Astrocyte of the cerebellum (primary cell): ENCODE measurements at places on chromosomes 2 and 18.

GRCh38 chr2:100241236-100241635, 81.1 kb downstream of the LONRF2 start:
- no peak for DNase-seq

DNA sequence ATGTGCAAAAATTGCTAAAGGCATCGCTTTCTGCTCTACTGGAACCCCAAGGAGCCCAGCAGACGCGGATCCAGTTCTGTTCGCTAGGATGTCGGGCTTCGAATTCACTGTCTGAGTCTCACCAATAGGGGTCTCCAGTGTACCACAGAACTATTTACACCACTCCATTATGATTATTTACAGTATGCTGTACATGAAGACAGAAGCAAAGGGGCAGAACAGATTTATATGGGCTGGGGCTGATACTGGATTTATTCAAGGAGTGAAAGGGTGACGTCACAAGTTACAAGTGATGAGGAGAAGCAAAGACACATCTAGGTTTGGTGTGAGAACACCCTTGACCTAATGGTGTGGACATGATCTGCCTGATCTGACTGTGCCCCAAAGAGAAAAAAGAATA, 185.3 kb upstream of the ATP5MC3 start:
- DNase-seq, result peak; percentile 15

- no peak for DNase-seq
Observed at GRCh38 chr2:233385489-233386044, 31.3 kb downstream of the DGKD start.

- peak; percentile 54 for DNase-seq
Observed at GRCh38 chr18:7945882-7946281, 378.8 kb downstream of the PTPRM start.

DNA sequence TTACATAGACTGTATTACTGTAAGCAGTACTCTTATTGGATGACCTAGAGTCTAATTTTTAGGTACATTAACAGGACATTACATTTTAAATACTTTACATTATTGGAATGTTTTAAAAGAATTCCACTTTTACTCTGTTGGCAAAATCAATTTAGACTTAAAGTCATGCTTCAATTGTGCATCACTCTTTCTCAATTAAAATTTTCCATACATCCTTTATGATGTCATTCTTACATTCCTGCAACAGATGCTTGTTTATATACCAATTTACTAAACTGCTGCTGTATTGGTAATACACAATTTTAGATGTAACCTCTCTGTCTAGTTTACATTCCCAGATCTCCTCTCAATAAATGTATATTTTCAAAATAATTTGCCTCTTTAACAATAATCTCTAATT, 440.1 kb downstream of the ZEB2 start:
- DNase-seq, result no peak

DNA sequence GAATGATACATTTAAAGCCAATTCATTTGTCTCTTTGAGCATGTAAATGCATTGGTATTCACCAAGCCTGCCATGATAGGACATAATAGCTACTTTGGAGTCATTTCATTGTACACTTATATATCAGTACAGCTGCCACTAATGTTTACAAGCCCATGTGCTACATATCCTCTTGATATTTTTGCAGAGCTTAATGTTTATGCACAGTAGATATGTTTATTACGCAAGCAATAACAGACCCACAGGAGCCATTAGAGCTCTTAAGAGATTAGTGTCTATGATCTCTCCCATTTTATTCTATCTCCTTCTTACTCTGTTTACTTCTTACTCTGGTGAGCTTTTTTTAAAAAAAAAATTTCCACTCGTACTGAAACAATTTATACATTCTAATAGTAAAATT, 1132.1 kb upstream of the ZEB2 start:
- DNase-seq, result no peak

- no peak for DNase-seq
Observed at GRCh38 chr2:240982821-240983281, 15.6 kb upstream of the SNED1 start.

DNA sequence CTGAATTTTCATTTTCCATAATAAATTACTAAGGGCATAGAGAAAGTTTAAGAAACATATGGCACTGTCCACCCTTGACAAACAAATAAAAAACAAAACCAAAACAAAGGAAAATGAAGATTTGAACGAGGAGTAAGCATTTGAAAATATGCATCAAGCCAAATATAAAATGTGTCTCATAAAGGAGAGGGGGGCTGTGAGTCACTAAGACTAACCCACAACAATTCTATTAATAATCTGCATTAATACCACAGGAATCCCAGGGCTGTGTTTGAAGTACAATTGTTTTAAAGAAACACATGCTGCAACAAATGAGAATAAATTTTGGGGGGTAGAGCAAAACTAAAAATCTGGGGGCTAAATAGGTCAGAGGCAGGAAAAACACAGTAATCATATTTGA, 53.8 kb upstream of the STK17B start:
- DNase-seq, result peak; percentile 36
